G401 (cell line): ENCODE measurements at places on chromosomes 2 and 18.

- peak; percentile 35 for DNase-seq
Measured at GRCh38 chr18:59823596-59824195, 76.1 kb upstream of the PMAIP1 start.

- DNase-seq, result no peak
Measured at GRCh38 chr18:9507565-9508088, 32.3 kb downstream of the RALBP1 start.

DNA sequence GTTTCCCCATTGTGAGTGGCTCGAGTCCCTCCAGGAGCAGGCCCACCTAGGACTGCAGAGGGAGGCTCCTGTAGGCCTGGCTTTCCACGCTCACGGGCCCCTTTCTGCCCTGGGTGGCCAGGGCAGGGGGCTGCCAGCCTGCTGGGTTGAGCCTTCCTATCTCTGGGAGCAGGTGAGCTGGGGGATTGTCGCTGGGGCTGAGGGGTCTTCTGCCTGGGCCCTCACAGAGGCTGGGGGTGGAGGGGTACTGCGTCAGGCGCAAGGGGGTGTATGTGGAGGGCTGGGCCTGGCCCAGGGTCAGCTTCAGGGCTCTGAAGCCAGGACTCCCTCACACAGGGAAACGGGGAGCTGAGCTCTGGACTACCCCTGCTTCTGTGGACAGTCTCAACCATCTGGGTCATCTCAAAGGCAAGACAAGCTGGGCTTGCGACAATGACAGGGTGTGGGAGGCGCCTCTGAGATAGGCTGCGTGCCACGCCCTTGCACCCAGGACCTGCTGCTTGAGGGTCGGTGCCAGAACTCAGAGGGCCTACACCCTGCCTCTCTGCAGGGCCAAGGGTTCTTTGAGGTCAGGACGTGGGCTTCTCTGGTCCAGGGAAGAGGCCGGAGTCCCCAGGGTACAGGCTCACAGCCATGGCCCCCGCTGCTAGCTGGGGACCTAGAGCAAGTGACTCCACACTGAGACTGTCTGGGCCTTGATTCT is 206.1 kb downstream of the TWIST2 start:
- no peak for DNase-seq

- no peak for DNase-seq
Measured at GRCh38 chr2:32915694-32916093, 31.1 kb upstream of the LTBP1 start.

GRCh38 chr2:186327251-186327868 is 158.7 kb upstream of the ZC3H15 start:
- no peak for DNase-seq

DNA sequence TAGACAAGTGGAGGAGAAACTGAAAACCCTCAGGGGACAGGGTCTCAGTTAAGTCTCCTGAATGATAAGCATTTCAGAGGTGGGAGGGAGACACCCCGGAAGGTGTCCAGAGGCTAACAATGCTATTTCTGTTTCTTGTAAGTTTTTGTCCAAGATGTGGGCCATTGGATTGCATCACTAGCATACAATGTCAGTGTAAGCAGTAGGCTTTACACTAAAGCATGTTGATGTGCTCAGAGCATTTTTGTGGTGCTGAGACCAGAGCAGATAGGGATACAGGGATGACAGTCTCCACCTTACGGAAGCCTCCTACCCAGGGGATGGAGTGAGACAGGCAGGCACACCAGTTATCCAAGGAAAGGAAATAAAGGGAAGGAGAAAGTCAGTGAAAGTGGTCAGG is 2.2 kb upstream of the IL1R1 start:
- DNase-seq, result no peak

DNA sequence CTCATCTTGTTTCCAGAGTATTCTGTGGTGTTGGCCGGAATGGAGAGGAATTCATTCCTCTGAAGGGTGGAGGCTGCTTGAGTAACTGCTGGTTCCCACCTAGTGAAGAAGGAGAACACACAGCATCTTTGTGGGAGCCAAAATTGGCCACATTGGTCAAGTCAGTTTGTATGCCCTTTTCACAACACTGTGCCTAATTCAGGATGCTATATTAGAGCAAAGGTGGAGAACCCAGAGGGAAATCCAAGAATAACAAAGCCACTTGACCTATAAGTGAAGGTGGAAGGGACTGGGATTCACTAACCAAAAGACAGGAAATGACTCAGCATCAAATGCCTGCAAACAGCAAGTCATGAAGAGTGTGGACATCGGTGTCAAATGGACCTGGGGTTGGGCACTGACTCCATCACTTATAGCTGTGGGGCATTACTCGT is 27.3 kb upstream of the MLPH start:
- no peak for DNase-seq

- DNase-seq, result no peak
Measured at GRCh38 chr2:85719609-85720240, 25.6 kb downstream of the GNLY start.

DNA sequence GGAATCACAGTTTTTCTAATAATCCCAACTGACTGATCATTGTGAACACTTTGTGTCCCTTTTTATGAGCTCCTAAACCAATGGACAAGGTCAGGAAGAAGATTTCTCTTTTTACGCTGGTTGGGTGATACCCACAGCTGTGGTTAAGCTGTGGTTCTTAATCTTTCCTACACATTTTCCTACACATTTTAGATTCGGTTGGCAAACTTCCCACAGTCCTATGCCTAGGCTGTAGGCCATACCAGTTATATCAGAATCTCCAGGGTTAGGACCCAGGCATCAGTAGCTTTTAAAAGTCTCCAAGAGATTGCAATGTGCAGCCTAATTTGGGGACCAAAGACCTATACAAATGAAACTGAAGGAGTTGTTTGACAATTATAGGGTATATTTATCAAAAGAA is 203.0 kb downstream of the SP3 start:
- no peak for DNase-seq

GRCh38 chr2:172434821-172435605 is 7.6 kb downstream of the ITGA6 start:
- DNase-seq, result no peak

GRCh38 chr18:45666520-45666919 is 51.2 kb downstream of the SLC14A2 start:
- no peak for DNase-seq

DNA sequence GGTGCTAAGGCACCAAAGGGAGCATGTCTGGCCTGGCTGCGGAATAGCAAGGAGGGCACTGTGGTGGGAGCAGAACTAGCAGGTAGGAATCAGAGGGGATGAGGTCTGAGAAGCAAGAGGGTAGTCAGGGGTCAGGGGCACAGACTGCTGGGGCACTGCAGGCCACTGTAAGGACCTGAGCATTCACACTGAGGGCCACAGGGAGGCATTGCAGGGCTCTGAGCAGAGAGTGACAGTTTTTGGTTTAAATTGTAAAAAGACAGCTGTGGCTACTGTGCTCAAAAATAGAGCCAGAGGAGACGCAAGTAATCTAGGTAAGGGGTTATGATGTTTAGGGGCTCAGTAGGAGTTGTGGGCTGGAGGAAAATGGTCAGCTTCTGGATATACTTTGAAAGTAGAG is 41.5 kb downstream of the ARHGAP25 start:
- no peak for DNase-seq

DNA sequence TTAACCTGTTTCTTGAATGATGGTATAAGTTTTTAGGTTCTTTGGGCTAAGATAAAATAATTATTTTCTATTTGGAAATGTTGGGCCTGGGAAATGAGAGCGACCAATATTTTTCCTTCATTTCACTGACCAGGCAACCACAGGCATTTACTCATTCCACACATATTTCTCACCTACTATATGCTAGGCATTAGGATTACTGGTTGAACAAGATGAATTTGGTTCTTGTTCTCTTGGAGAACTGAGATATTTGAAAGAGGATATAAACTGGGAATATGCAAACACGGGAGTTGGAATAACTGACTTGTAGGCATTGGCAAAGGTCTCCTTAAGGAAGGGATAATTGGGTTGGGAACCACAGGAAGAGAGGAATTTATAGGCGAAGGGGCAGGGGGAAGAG is 3.9 kb upstream of the MYL1 start:
- DNase-seq, result no peak

- peak; percentile 5 for DNase-seq
Measured at GRCh38 chr2:143205106-143205764, 76.0 kb downstream of the ARHGAP15 start.

DNA sequence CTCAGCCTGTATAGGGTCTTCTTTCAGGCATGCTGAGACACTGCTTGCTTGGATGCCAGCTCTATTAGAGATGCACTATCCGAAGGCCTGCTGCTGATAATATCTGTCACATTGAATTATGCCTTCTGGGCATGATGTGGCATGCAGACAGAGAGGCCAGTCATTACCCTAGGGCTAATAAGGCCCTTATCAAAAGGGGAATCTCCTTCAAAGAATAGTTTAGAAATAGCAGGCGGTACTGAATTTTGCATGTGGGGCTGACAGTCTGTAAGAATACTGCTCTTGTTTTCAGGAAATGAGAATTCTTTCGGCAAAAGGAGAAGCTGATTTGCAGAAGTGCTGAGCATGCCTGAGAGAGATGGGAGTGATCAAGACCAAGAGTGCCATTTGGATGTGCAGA is 13.1 kb upstream of the LHCGR start:
- DNase-seq, result no peak

GRCh38 chr2:236546561-236547002 is 23.0 kb upstream of the ACKR3 start:
- DNase-seq, result no peak

DNA sequence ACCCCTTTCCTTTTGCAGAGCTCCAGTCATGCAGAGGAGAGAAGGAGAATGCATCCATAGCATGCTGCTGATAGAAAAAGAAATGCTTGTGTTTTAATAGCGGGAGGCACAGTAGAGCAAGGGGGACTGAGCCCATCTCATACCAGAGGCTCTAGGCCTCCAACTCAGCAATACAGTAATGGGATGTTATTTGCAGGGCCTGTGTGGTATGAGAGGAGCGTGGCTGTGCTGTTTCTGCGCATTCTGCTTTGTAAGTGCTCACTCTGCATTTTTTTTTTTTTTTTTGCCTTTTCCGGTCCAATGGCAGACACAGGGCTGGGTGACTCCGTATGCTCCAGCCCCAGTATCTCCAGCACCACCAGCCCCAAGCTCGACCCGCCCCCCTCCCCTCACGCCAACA is 200.0 kb downstream of the GBX2 start:
- no peak for DNase-seq

- no peak for DNase-seq
Measured at GRCh38 chr18:11990539-11990938, 9.2 kb downstream of the IMPA2 start.

DNA sequence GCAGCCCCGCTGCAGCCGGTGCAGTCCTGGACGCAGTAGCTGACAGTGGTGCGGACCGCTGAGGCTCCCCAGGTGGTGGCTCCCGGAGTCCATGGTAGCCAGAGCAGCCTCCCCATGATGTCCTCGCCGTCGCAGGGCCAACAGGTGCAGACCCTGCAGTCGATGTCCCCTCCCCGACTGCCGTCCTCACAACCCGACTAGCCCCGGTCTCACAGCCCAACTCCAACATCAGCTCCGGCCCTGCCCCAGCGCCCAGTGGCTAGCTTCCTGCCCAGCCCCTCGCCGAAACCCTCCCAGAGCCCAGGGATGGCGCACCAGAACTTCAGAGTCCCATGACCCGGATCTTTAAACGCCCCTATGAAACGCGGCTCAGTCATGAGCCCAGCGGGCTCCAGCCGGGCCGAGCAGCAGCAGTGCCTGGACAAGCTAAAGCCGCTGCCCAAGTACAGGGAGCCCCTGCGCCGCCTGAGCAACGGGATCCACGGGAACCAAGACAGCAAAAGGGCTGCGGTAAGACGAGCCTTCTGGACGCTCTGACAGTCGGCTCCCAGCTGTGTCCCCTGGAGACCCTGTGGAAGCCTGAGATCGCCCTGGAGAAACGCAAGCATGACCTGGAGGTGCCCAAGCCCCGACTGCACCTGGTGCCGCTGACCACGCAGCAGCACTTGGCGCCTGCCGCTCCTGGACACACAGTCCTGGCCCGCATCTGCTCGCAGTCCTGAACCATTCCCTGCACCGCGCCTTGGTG is 53.8 kb upstream of the TUBA3E start:
- no peak for DNase-seq

DNA sequence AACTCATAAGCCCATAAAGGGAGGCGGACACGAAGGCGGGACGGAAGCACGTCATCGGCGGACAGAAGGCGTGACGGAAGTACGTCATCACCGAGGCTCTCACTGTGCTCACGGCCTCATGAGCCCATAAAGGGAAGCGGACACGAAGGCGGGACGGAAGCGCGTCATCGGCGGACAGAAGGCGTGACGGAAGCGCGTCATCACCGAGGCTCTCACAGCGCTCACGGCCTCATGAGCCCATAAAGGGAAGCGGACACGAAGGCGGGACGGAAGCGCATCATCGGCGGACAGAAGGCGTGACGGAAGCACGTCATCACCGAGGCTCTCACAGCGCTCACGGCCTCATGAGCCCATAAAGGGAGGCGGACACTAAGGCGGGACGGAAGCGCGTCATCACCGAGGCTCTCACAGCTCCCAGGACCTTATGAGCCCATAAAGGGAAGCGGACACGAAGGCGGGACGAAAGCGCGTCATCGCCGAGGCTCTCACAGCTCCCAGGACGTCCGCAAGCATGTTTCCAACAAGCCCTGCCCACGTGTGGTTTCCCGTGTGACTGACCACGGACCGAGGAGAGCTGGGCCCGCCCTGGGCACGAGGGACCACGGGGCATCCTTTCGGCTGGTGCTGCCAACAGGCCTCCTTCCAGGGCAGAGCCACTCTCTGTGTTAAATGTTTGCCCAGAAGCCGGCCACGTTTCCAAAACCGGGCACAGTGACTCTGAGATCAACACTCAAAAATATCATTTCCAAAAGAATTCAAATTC is 182.7 kb upstream of the SALL3 start:
- no peak for DNase-seq

DNA sequence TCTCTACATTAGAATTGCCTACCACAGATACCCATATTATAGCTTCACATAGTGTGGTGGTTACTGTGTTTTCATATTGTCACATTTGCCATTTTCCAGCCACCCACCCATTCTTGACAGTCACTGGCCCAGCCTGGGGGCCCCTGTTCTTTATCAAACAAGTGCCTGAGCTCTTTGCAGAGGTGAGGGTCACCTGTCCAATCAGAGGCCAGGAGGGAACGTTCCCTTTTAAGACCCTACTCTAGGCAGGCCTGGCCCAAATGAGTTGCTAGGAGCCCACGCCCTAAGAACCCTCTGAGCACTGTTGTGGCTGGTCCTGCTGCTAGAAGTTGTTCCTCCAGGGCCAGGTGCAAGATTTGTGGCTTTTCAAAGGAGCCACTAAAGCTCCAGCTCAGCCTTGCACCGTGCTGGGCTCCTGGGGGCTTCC is 5.2 kb downstream of the IL37 start:
- no peak for DNase-seq

GRCh38 chr2:24276349-24276899 is 83.9 kb downstream of the ITSN2 start:
- DNase-seq, result no peak
